Aorta (tissue), 5 donors: ENCODE measurements at places on chromosomes 2 and 18. TPM values are rescaled to one million over a fixed set of nuclear protein-coding genes. Genes with fewer than 3 reads are reported as not detected.

TDRD15 gene
- not detected for polyA plus RNA-seq

DNA sequence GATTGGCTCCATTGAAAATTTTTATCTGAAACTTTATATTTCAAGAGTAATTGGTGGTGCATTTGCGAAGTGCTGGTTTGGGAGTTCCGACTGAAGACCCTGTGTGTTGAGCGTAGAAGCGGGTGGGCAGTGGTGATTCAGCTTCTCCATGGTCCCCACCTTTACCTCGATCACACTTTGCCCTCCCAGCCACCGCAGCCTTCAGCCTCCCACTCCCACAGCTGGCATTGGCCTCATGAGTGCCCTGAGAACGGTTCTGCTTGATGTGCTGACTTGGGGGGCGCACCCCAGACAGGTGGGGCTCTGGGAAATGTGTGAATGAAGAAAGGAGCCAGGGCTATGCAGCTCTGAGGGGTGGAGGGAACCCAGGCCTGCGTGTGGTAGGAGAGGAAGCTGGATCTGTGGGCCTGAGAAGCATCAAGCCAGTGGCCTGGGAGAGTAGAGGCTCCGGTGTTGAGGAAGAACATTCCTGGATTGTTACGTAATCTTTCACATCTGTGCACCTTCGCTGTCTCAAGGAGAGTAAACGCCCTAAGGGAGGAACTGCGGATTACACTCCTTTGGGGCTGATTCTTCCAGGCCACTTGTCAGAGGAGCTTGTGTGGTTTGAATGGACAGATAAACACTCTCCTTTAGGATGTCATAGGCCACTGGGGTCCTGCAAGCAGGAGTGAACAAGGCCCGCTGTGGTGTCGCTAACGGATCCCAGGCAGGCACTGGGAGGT is 83.8 kb downstream of the NPAS2 start:
- no peaks in the 10 kb centered on the region for H3K36me3 ChIP-seq
- no peak overlapping the region for H3K27ac ChIP-seq
- no peak for DNase-seq
- no peaks in the 10 kb centered on the region for H3K27me3 ChIP-seq

DNA sequence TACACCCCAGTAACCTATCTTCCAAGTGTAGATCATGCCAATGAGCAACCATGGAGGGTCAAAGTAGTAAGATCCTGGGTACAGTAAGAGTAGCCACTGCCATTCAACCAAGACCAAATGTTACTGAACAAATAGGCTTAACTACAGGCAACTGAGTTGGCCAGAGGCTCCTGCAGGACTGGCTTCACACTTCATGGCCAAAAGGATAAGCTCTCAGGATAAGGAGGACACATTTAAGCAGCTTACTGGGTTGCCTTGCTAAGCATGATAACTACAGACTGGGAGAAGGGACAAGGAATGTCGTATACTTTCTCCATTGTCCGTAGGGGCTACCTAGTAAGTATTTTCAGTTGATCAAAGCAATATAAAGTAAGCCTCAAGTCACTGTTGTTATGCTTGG is 174.7 kb downstream of the INO80D start:
- no peaks in the 10 kb centered on the region for H3K27me3 ChIP-seq
- no peaks in the 10 kb centered on the region for H3K36me3 ChIP-seq
- no peak for DNase-seq
- H3K4me1 ChIP-seq, result no peaks in the 10 kb centered on the region
- no peak overlapping the region for H3K4me3 ChIP-seq

GRCh38 chr18:31246460-31246859 is 71.5 kb upstream of the DSG1 start:
- H3K4me3 ChIP-seq, result no peak overlapping the region
- H3K4me1 ChIP-seq, result no peaks in the 10 kb centered on the region
- H3K27ac ChIP-seq, result no peak overlapping the region
- H3K27me3 ChIP-seq, result no peaks in the 10 kb centered on the region
- no peak for DNase-seq

CPS1 gene
- polyA plus RNA-seq, result 3.5 TPM

- no peaks in the 10 kb centered on the region for H3K27me3 ChIP-seq
- DNase-seq, result no peak
- H3K4me1 ChIP-seq, result no peaks in the 10 kb centered on the region
Measured at GRCh38 chr2:234031207-234031606, 19.3 kb upstream of the SPP2 start.

DNA sequence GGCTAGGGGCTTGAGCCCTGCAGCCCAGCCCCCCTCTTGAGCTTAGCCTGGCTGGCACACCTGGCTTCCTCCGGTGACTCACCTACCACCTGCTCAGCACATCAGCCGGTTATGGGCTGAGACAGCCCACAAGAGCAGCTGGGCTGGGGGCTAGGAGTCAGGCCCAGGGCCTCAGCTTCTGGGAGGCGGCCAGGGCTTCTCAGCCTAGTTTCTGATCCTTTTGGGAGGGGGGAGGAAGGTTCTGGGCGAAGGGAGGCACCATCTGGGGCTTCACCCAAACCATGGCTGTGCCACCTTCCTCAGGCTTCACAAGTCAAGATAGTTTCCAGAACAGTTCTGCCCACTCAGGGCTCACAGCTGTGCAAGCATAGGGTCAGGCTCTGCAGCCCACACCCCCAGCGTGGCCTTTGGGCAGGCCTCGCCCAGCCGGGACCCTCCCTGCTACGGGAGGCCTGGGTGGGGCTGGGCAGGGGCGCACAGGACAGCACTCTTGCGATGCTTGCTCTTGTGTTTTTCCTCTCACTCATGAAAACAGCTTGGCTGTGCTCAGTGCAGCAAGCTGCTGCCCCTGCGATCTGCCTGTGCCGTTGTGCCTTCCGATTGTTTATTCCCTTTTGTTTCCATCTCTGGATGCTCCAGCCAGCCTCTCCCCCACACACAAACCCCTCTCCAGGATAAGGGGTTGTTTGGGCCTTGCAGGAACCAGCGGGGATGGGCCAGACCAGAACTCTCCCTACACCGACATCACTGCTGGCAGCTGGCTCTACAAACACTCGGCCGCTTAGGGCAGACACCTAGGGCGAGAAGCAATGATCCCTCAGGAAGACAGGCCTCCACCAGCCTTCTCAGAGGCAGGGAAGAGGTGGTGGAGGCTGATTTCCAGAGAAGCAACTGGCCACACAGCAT is 26.1 kb upstream of the SEMA4C start:
- no peak overlapping the region for H3K4me3 ChIP-seq
- H3K4me1 ChIP-seq, result no peaks in the 10 kb centered on the region
- no peaks in the 10 kb centered on the region for H3K36me3 ChIP-seq

SERPINB11 gene
- not detected for polyA plus RNA-seq

DNA sequence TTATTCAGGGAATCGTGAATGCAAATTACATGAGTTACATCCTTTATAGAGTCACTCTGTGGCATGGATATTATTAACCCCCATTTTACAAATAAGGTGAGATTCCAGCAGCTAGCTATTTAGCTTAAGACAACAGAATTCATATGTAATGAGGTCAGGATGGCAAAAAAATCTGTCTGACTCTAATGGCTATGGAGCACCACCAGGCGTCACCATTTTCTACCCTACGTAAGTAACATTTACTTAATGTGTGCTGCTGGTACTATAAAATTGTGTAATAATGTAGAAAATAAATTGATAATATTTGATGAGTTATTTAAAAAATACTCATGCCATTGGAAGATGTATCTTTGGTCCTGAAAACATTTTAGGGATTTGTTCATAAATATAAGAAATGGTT is 2040.1 kb upstream of the LRRTM1 start:
- no peaks in the 10 kb centered on the region for H3K27me3 ChIP-seq
- no peak for DNase-seq
- H3K36me3 ChIP-seq, result no peaks in the 10 kb centered on the region

ATP8B1 gene
- 11.6 TPM for polyA plus RNA-seq

DNA sequence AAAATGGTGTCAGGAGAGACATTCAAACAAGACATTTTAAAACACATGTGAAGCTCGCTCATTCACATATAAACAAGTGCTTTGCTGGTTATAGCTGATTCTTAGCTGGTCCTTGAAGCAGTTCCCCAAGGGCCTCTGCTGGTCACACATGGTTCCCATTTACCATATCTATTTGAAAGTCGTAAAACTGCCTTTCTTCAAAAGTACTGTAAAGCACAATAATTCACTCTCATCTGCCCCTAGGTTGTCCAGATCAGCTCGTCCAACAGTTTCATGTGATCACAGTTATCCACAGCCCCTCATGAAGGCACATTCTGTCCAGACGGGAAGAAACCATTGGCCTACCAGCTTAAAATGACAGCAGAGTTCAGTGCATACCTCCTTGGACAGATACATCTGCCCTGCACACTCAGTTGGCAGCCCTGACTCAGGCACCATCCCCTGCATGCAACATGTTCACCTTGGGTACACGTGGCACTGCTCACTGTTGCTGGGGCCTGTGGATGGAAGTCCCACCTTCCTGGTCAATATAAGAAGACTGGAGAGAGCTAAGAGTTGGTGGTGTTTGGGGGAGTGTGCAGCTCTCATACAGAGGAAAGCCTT is 108.0 kb upstream of the HAAO start:
- no peaks in the 10 kb centered on the region for H3K27me3 ChIP-seq
- H3K4me1 ChIP-seq, result no peaks in the 10 kb centered on the region
- no peak for DNase-seq
- H3K27ac ChIP-seq, result no peak overlapping the region
- H3K36me3 ChIP-seq, result no peaks in the 10 kb centered on the region

DNA sequence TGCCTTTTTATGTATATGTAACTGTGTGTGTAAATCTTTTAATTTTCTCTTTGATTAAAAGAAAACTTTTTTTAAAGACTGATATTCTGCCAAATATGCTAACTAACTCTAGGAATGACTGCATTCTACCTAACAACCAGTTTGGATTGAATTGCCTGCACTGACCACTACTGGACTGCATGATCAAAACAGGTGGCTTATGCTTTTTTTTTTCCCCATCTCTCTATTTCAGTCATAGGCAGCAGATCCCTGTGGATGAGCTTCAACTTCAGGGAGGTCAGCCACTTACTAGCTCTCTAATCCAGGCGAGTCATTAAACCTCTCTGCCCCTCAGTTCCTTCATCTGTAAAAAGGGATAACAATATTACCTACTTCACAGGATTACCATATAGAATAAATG is 138.6 kb upstream of the SERTAD2 start:
- H3K27ac ChIP-seq, result no peak overlapping the region
- no peak overlapping the region for H3K4me3 ChIP-seq
- no peak for DNase-seq
- no peaks in the 10 kb centered on the region for H3K27me3 ChIP-seq
- H3K4me1 ChIP-seq, result no peaks in the 10 kb centered on the region

GRCh38 chr2:127394492-127394891 is 6.7 kb upstream of the MAP3K2 start:
- H3K27ac ChIP-seq, result no peak overlapping the region
- peaks cover 4% of the 10 kb centered on the region for H3K4me1 ChIP-seq
- H3K4me3 ChIP-seq, result no peak overlapping the region

TM4SF20 gene
- 25.0 TPM for polyA plus RNA-seq

ANKRD29 gene
- 5.5 TPM for polyA plus RNA-seq

DNA sequence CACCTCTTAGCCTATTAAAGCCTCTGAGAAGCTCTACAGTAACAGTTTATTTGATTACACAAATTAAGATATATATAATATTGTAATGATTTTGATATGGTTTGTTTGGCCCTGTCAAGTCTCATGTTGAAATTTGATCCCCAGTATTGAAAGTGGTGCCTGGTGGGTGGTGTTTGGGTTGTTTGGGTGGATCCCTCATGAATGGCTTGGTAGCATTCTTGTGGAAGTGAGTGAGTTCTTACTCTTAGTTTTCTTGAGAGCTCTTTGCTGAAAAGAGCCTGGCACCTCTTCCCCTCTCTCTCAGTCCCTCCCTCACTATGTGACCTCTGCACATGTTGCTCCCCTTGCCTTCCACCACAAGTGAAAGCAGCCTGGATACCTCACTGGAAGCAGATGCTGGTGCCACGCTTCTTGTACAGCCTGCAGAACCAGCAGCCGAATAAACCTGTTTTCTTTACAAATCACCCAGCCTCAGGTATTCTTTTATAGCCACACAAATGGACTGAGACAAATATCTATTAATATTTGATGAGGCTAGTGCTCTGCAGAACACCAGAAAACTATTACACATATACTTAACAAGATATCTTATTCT is 52.8 kb downstream of the SLC4A10 start:
- no peaks in the 10 kb centered on the region for H3K36me3 ChIP-seq
- H3K4me3 ChIP-seq, result no peak overlapping the region
- H3K27me3 ChIP-seq, result no peaks in the 10 kb centered on the region
- H3K27ac ChIP-seq, result no peak overlapping the region

GRCh38 chr2:70212298-70212932 is 21.6 kb upstream of the C2orf42 start:
- H3K27ac ChIP-seq, result no peak overlapping the region
- H3K27me3 ChIP-seq, result no peaks in the 10 kb centered on the region
- DNase-seq, result no peak
- H3K36me3 ChIP-seq, result peaks cover 2% of the 10 kb centered on the region
- no peak overlapping the region for H3K4me3 ChIP-seq

DNA sequence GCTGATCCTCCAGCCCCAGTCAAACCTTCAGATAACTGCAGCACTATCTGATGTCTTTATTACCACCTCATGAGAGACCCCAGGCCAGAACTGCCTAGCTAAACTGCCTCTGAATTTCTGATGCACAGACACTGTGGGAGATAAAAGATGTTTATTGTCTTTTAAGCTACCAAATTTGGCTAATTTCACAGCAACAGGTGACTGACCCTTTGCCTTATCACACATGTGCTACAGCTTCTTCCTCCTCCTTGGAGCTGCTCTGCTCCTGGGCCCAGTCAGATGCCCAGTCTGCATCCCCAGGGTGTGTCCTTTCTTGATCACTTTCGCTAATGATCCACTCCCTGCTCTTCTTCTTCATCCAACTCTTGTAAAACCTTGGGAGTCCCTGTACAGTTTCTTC is 19.6 kb upstream of the ACOXL start:
- no peak overlapping the region for H3K27ac ChIP-seq
- H3K4me1 ChIP-seq, result no peaks in the 10 kb centered on the region
- H3K36me3 ChIP-seq, result no peaks in the 10 kb centered on the region
- no peak for DNase-seq

GRCh38 chr2:98463988-98464771 is 19.5 kb downstream of the INPP4A start:
- no peaks in the 10 kb centered on the region for H3K27me3 ChIP-seq
- DNase-seq, result no peak
- H3K4me1 ChIP-seq, result no peaks in the 10 kb centered on the region
- H3K4me3 ChIP-seq, result no peak overlapping the region
- H3K27ac ChIP-seq, result no peak overlapping the region

- H3K4me1 ChIP-seq, result no peaks in the 10 kb centered on the region
- no peak overlapping the region for H3K4me3 ChIP-seq
- no peak overlapping the region for H3K27ac ChIP-seq
- no peak for DNase-seq
- no peaks in the 10 kb centered on the region for H3K36me3 ChIP-seq
- H3K27me3 ChIP-seq, result no peaks in the 10 kb centered on the region
Measured at GRCh38 chr18:74336656-74337055, 21.0 kb downstream of the C18orf63 start.

- DNase-seq, result no peak
- H3K27me3 ChIP-seq, result no peaks in the 10 kb centered on the region
- no peaks in the 10 kb centered on the region for H3K36me3 ChIP-seq
- H3K27ac ChIP-seq, result no peak overlapping the region
Measured at GRCh38 chr2:61898810-61899209, 6.7 kb upstream of the COMMD1 start.
